Gastroesophageal sphincter (tissue), 4 donors: ENCODE measurements at places on chromosomes 13 and 19.

- ATAC-seq, result no peak
These were observed 1.2 kb downstream of the PSPC1 start for GRCh38 chr13:19781526-19781925.

DNA sequence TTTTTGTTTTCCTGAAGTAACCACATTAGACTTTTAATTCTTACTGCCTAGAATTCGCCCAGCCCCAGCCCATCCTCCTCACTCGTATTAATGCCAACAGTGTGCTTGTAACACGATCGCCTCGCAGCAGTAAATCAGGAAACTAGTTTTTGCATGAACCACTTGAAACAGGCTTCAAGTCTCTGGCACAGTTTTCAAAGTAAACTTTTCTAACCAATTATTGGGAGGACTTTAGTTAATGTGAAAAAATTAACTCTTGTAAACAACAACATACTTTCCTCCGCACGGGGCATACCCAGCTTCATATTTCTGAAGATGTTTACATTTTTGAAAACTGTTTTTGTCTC is 39.2 kb downstream of the TNFRSF19 start:
- peak; percentile 54 for ATAC-seq

- ATAC-seq, result no peak
These were observed 6.1 kb downstream of the FSD1 start for GRCh38 chr19:4310247-4311121.

GRCh38 chr13:41546372-41547190 is 89.2 kb downstream of the RGCC start:
- no peak for ATAC-seq

DNA sequence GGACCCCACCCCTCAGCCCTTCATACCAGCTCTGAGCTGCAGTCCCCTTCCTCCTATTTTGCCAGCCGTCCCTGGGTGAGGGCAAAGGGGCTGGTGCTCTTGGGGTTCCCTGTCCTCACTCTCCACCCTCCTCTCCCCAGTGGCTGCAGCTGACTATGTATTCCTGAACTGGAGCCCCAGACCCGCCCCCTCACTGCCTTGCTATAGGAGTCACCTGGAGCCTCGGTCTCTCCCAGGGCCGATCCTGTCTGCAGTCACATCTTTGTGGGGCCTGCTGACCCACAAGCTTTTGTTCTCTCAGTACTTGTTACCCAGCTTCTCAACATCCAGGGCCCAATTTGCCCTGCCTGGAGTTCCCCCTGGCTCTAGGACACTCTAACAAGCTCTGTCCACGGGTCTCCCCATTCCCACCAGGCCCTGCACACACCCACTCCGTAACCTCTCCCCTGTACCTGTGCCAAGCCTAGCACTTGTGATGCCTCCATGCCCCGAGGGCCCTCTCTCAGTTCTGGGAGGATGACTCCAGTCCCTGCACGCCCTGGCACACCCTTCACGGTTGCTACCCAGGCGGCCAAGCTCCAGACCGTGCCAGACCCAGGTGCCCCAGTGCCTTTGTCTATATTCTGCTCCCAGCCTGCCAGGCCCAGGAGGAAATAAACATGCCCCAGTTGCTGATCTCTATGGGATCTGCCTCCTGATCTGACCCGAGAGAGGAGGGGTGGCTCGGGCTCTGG is 2.4 kb downstream of the COX7A1 start:
- ATAC-seq, result no peak

DNA sequence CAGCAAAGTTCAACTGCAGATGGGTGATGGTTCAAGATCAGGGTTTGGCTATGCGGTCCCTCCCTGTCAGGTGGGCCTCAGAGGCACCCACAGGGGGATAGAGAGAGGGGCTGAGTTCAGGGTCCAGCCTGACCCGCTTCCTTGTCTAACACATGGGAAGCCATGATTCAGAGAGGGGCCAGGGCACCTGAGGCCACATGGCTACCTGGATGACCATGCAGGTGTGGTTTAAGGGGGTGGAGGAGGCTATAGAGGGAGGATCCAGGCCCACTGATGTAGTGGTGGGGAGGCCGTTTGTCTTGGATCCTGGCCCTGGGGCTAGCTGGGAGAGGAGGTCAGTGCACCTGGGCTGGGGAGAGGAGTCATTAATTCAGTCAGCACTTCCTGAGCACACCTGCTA is 56.7 kb downstream of the ZNF536 start:
- no peak for ATAC-seq

GRCh38 chr13:51322826-51323225 is 16.7 kb upstream of the SERPINE3 start:
- no peak for ATAC-seq

DNA sequence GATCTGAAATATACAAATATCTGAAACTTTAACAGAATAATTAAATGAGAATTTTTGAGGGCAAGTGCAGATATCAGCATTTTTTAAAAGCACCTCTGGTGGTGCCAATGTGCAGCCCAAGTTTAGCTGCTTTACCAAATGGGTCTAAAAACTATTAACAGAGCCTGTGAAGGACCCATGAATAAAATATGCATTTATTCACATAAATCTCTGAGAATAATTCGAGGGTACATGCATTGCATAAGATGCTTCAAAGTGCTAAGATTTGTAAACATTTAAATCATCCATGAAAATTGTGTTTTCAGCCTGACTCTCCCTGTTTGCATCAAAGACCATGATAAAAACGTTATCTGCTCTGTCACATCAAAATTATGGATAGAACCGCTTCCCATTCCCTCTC is 47.1 kb upstream of the TNFSF11 start:
- no peak for ATAC-seq

DNA sequence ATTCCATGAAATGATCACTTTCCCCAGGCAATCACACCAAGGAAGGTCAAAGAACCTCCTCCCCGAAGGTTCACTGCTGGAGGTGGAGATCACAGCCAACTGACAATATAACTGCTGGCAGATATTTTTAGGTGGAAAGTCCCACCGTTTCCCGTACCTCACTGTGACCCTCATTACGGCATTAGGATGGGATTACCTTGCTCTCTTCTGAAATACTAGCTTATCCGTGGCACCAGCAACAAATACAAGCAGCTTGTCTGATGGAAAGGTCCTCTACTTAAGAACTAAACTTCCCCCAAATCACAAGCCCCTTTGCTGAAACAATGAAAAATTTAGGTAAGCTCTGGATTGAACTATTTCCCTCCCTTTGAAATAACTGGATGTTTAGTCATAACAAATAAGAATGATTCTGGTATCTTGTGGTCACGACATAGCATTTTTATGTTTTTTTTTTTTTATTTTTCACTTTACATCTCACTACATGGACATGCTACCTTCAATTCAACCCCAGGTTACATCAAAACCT is 178.9 kb downstream of the COL4A1 start:
- ATAC-seq, result no peak

- ATAC-seq, result no peak
These were observed 32.3 kb downstream of the COL4A1 start for GRCh38 chr13:110274687-110275086.

DNA sequence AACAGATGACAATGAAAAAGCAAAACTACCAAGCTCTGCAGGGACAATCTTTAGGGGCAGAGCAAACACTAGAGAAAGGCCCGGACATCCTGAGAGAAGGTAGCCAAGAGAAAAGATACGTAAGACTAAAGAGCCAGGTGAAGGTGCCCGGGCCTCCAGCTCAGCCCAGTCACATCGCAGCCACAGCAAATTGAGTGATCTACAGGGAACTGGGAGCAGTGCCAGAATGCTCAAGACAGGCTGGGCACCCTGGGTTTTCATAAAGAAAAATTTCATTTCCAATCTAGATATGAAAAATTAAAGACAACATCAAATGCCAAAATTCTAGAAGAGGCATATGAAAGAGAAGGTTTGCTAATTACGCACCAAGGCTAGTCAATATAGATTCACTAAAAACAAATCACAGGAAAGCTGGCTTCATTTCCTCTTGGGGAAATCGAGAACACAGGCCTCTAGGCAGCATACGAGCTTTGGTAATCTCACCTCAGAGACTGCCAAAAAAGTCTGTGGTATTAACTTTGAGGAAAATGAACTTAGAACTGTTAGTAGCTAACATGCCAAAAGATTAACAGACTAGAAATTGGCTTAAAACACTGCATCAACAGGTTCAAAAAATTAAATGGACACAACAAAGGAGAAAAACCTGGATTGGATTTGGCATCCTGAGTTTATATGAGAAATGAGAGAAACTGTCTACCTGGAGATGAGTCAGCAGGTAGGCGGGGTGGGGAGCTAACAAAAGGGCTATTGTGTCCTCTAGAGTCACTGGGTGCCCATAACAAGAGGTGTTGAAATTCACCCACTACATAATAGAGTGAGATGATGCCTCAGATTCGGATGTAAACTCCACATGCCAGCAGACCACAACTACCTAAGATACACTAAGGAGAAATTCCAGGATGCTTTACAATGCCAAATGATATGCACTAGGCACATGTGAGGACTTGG is 6.6 kb downstream of the ANKRD10 start:
- no peak for ATAC-seq

- no peak for ATAC-seq
These were observed 58.2 kb downstream of the ESD start for GRCh38 chr13:46738766-46739165.

GRCh38 chr13:40060296-40061007 is 405.0 kb downstream of the COG6 start:
- ATAC-seq, result peak; percentile 59

- no peak for ATAC-seq
These were observed 190.9 kb upstream of the RNF113B start for GRCh38 chr13:98368019-98368418.

DNA sequence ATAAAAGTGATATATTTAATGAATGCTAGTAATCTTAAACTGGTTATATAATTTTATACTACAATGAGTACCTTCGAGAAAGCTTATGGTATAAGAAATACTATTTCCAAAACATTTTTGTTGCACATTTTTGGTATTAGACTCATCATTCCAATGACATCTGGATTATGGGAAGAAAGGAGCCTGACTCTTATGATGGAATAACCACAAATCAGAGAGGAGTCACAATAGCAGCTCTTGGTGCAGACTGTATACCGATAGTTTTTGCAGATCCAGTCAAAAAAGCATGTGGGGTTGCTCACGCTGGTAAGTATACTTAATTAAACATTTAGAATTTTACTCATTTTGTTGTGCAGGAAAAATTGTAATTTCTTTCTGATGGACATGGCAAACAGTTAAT is 3.9 kb downstream of the LACC1 start:
- no peak for ATAC-seq

DNA sequence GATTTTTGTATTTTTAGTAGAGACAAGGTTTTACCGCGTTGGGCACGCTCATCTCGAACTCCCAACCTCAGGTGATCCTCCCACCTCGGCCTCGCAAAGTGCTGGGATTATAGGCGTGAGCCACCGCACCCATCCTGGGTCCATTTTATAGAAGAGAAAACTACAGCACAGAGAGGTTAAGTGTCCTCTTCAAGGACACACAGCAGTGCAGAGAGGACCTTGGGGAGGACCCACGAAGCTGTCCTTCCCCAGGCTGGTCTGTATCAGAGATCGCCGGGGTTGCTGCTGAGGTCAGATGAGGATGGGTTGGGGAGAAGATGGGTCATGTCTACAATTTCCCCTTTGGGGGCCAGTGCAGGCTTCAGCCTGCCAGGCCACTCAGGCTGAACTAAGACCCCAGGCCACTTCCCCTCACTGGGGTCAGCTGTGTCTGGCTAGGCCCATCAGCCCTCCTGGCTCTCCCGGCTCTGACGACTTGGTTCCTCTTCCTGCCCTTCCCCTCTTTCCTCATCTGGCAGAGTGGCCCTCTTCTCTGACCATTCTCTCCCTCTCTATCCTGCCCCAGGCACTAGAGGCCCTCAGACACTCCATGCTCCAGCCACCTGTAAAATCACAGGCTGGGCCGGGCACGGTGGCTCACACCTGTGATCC is 9.6 kb downstream of the MYO1F start:
- ATAC-seq, result peak; percentile 39
